Inflammatory macrophage treated with lipopolysaccharide for 4 hours (primary cell): ENCODE measurements at places on chromosomes 7 and 10.

DNA sequence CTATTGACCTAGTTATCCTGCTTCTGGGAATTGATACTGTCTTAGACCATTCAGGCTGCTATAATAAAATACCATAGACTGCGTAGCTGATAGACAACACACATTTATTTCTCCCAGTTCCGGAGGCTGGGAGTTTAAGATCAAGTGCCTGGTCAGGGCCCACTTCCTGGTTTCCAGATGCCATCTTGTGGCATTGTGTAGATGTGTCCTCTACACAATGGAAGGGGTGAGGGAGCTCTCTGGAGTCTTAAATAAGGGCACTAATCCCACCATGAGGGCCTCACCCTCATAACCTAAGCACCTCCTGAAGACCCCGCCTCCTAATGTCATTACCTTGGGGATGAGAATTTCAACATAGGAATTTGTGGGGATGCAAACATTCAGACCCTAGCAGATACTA lies 62.4 kb downstream of the SLC35B4 start:
- DNase-seq: peak; percentile 42

- no peak for DNase-seq
Measured at GRCh38 chr10:133139551-133140065, 20.4 kb upstream of the KNDC1 start.

DNA sequence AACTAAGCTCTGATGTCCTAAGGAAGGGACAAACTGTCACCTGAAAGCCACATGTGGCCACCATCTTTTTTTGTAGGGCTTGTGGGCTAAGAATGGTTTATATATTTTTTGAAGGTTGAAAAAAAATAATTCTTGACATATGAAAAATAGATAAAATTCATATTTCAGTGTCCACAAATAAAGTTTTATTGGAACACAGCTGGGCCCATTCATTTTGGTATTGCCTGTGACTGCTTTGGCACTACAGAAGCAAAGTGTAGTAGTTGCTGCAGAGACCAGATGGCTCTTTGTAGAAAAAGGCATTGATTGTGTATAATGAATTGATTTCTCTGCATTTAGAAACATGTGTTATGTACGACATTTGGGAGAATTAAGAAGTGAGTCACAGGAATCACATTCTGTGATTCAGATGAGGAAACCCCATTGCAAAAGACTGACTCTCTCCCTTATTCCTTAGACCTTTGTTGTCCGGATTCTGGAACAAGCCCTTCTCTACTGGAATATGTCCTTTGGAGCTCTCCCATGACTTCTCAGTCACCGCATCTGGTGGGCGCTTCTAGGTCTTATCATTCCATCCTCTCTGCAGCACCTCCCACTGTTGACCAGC lies 438.7 kb downstream of the LRMDA start:
- no peak for DNase-seq

- DNase-seq: no peak
Measured at GRCh38 chr7:4343272-4344247, 338.5 kb upstream of the FOXK1 start.

- no peak for DNase-seq
Measured at GRCh38 chr7:50470250-50471163, 20.4 kb upstream of the FIGNL1 start.

DNA sequence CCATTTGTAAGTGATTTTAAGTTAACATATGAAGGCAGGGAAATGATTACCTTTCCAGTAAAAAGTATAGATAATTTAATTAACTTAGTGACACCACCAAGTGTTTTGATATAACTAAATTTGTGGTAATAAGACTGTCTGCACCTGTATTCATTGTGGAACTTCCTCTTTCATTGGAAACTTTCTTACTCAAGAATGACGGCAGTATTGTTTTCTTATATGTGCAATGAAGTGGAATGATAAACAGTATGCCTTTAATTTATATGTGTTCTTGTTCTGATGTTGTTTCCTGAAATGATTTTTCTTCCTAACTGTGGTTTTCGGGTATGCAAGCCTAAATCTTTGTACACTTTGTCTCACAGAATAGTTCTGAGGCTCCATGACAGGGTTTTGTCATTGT lies 46.4 kb downstream of the CASD1 start:
- DNase-seq: no peak

DNA sequence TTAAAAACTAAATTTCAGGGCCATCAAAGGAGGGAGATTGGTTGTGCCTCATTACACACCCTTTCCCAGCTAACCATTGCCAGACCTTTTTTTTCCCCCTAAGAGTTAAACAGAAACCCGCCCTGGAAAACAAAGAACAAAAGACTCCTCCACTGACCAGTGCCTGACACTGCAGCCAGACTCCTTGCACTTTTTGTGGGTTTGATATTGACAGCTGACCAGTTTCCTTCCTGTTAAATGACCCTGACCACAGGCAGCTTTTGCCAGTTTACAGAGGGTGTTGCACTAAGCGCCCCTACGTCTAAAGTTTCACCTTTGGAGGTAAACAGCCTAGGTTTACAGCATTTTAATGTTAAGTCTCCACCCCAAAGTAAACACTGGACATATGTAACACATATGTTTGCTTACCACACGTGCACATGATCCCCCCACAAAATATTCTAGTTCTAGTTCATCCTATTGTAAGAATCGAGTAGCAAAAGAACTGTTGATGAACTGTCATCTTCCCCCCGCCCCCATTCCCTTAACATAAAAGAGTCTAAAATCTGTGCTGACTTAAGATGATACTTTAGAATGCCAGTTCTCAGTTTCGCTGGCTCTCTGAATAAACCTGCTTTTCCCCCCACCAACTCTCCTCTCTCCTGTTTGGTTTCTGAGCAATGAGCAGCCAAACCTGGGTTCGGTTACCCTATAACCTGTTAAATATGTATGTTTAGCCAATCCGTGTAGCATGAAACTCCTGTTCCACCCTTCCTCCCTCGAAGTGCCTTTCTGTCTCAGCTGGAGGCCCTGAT lies 38.0 kb downstream of the FOXI2 start:
- no peak for DNase-seq

GRCh38 chr10:104559935-104560334 lies 81.2 kb upstream of the SORCS3 start:
- peak; percentile 58 for DNase-seq

- no peak for DNase-seq
Measured at GRCh38 chr10:106565546-106565945, 599.0 kb downstream of the SORCS1 start.

DNA sequence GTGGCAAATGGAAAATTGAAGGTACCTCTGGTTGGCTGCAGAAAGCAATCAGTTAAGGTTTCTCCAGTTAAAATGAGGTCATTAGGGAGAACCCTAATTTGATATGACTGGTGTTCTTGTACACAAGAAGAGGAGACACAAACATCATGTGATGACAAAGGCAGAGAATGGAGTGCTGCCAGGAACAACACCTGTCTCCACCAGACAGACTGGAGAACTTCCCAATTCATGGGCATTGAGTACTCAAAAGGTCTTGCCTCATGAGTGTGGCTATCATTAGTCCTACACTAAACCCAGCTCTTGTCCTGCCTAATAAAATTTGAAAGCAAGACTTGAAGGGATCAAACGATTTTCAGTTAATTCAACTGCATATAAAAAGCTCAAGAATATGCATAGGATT lies 152.6 kb downstream of the PTPN20 start:
- no peak for DNase-seq

DNA sequence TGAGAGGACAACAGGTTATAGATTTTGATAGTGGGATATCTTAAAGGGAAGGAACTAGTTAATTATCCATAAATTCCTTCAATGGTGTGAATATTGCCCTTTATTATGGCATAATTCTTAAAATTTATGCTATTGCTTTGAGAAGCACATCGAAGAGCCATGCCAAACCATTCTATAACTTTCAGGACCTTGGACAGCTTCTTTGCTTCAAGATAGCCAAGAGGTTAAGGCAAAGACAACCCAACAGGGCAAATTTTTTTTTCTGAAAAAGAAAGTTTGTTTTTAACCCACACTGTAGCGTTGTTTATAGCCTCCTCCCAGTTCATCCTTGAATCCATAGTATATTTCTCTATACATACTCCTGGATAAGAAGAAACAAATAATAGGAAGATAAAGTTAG lies 103.2 kb downstream of the NRG3 start:
- DNase-seq: no peak

GRCh38 chr7:158805414-158805813 lies 23.9 kb downstream of the ESYT2 start:
- no peak for DNase-seq

- no peak for DNase-seq
Measured at GRCh38 chr10:8315619-8316021, 261.1 kb downstream of the GATA3 start.

- no peak for DNase-seq
Measured at GRCh38 chr7:41415051-41415450, 287.8 kb downstream of the INHBA start.

DNA sequence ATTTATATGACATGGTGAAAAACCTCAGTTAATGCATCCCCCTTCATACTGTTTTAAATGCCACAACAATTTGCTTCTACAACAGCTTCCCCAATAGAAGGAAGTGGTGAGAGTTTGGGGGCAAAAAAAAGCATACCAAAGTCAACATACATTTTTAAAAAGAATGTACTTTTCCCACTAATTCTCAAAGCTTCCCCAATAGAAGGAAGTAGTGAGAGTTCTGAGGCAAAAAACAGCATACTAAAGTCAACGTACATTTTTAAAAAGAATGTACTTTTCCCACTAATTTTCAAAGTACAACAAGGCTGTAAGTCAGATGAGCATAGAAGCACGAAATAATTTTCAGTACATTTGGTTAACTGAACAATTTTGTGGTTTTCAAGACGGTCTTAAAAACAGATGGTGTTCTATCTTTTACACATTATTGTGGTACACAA lies 24.0 kb downstream of the WASL start:
- no peak for DNase-seq

DNA sequence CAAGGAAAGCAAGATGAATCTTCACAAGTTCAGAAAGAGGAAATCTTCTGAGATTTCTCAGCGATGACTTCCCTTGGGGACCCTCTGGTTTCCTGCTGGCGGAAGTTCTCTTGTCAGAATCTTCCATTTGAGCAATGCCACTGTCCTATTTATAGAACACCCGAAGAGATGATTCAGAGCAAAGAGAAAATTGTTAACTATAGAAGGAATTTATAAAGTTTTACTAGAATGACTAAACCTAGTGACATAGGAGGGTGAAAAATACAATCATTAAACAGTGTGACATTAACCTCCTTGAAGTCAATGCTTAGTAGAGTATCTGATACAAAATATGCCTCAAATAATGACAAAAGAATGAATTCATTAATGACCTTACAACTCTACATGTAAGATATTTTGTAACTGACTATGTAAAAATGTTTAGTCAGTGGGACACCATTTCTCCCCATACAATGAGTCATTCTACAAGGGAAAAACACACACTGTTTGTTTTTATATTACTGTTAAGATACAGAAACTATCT lies 206.5 kb upstream of the CNTNAP2 start:
- no peak for DNase-seq

GRCh38 chr7:2376351-2377154 lies 21.9 kb downstream of the EIF3B start:
- DNase-seq: no peak
